ENCODE measurements at places on chromosomes 2 and 18.

DNA sequence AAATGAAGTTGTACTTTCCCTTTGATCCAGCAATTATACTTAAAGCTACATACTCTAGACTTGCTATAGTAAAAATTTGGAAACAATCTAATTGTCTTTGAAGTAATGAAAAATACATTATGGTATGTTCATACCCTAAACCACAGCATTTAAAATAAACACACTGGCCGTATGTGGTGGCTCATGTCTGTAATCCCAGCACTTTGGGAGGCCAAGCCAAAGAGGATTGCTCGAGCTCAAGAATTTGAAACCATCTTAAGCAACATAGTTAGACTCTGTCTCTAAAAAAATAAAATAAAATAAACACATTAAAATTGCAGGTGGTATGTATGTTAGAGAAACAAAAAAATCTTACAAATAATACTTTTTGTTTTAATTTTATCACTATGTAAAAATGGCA, 208.1 kb upstream of the KLHL14 start:
- DNase-seq: no peak

- no peak for DNase-seq
Measured at GRCh38 chr2:3659447-3660432, 1.7 kb downstream of the ALLC start.

GRCh38 chr2:239462671-239463506, 62.1 kb upstream of the HDAC4 start:
- DNase-seq: no peak

DNA sequence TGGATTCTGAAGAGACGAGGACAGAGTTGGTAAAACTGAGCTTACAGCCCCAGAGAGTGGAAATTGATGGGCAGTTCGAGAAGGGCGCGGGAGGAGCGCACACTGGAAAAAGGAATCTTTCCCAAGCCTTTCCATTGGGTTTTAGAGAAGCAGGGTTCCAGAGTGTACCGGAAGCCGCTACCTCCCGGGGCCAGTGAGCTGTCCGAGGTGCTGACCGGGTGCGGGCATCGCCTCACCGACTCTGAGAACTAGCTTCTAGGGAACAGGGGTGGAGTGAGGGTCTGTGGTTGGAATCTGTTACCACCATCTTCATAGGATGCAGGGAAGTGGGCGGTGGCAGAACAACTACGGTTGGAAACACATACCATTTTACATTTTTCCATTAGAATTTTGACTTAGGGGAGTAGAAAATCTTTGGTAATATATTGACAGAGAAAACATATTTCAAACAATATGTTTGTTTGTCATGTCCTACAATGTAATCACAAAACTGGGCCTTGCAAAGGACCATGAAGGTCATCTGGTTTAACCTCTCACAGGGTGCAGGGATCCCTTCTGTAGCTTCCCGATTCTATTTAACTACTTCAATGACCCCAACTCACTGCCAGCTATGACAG, 724 bp downstream of the NMS start:
- DNase-seq: peak; percentile 74

- no peak for DNase-seq
Measured at GRCh38 chr2:211408483-211408891, 852.1 kb downstream of the CPS1 start.

- no peak for DNase-seq
Measured at GRCh38 chr18:7886436-7886835, 319.3 kb downstream of the PTPRM start.

- DNase-seq: no peak
Measured at GRCh38 chr2:197128897-197129296, 181.7 kb downstream of the ANKRD44 start.

DNA sequence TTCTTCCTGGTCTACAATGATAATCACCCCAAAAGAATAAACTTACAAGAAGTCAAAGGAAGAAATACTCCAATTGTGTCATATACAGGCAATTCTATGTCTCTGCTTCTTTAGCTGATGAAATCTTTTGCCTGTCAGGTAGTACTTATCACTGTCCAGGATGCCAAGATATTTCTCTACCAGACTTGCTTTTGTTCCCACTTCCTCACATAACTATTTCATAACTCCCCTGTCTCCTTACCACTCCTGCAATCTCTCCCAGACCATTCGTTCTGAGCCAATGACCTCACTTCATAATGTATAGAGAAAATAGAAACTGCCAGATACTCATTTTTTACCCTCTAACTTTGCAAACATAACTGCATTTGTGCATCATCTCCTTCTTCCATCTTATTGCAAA, 39.1 kb downstream of the HNMT start:
- DNase-seq: no peak

- peak; percentile 41 for DNase-seq
Measured at GRCh38 chr2:239348563-239349452, 52.0 kb downstream of the HDAC4 start.

DNA sequence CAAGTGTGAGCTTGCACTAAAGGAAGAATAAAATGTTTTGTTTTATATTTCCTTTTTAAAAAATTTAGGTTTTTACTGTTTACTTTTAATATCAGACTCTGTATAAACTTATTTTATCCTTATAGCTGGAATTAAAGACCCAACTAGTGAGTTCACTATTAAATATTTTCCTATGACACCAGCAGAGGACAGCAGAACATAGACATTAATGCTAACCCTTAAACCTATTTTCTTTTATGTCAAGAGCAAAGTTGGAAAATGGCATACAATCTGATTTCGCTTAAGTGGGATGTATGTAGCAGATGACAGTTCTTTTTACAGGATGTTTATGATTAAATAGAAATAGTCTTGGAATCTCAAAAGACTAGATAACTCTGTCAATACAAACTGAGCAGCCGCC, 188.2 kb upstream of the XIRP2 start:
- DNase-seq: no peak

DNA sequence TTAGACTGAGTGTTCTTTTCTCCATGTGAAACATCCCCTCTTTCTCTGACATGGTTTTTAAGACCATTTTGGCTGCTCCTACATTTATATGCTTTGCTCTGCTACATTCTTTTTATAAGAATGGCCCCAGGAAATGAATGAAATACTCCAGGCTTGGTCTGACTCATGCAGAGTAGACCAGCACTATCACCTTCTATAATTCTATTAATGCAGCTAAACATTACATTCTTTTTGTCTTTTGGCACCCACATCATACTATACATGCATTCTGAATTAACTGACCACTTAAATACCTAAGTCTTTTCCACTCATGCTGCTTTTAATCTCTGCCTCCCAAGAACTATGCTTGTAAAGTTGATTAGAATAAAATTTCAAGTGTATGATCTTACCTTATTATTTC, 94.1 kb downstream of the AAK1 start:
- no peak for DNase-seq

DNA sequence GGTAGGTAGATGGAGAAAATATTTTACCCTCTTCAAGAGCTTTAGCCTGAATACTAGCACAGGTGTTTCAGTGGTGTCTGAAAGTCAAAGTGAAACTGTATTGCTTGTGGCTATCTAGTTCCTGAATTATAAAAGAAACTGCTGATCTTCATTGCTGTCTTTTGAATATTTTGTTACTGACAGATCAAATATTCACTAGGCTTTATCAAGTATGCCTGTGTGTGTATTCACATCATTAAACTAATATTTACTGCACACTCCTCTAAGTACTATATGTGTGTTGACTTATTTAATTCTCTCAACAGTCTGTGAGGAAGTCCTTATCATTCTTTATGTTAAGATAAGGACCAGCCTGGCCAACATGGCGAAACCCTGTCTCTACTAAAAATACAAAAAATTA, 139.6 kb downstream of the SOCS6 start:
- no peak for DNase-seq

- DNase-seq: no peak
Measured at GRCh38 chr18:75473316-75473715, 45.8 kb upstream of the SMIM21 start.

- DNase-seq: no peak
Measured at GRCh38 chr2:216696751-216697560, 1.6 kb upstream of the IGFBP5 start.

GRCh38 chr2:218354850-218355443, 1.7 kb upstream of the CATIP start:
- no peak for DNase-seq

DNA sequence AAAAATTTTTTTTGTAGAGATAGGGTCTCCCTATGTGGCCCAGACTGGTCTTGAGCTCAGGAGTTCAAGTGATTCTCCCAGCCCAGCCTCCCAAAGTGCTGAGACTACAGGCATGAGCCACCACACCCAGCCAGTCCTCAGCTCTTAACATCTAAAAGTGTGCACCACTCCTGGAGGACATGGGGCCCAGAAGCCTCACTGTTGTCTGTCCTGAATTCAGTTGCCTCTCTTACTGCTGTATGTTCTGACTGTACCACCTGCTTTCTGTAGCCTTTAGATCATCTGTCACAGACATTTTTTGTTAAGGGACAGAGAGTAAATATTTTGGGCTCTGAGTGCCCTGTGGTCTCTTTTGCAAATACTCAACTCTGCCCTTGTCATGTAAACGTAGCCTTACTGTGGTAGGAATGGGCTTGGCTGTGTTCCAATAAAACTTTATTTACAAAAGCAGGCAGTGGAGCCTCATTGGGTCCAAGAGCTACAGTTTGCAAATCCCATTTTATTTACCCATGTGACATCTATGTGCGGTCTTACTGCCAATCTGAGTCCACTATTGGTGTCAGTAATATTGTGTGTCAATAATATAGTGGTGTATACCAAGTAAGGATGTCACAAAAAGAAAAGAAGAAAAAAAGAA, 38.1 kb downstream of the TMEM37 start:
- no peak for DNase-seq

DNA sequence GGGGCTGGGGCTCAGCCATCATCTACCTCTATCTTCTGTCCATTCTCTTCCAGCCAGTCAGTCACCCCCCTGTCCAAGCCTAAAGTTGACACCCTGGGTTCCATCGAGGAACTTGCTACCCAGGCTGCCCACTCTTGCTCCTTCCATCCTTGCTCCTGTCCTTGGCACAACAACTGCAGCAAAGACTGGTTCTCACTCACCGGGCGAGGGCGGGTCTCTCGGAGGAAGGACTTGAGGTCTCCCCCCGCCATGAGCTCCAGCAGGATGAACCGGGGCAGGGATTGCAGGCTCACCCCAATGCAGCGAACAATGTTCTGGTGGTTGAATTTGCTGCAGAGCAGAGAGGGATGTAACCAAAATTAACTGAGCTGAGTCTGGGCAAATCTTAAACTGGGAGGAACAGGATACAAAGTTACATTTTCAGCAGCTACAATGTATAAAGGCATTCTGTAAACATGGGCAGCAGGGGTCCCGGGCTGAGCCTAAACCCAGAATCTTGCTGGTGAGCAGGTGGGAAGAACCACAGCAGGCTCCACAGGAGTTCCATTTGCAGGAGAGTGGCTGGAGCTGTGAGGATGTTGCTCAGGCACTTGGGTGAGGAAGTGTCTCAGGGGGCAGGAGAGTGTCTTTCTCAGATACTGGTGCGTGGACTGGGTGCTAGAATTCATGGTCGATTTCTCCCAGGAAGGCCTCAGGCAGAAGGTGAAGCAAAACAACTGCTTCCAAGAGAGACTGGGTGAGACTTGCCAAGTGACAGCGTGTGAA, 105.5 kb downstream of the CLIP4 start:
- no peak for DNase-seq

DNA sequence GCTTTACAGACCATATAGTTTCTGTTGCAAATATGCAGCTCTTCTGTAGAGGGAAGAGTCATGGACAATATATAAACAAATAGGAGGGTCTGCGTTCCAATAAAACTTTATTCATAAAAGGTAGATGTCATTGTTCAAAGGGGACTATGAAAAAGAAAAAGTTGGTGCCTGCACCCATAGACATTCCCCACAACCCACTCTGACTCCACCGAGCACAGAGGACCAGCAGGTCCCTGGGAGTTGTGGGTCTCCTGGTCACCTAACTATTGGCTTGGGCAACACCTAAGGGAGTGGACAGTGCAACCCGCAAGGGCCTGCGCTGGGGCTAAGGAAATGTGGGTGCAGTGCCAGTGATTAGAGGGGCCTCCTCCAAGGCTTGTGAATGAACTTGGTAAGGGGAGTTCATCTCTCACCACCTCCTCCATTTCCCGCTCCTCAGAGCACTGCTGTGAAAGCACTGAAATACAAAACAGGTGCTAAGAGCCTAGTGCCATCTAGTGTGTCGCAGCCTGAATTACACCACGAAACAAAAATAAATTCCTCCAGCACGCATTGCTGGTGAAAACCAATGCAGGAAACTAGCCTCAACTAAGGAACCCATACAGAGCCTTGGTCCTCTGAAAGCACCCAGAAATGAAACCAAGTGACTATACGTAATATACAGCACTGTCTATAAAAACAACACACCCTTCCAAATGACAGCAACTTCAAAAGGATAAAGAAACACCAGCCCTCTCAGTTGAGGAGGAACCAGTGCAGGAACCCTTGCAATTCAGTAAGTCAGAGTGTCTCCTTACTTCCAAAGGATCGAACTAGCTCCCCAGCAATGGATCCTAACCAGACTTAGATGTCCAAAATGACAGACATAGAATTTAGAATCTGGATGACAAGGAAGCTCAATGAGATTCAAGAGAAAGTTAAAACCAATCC, 166.6 kb downstream of the RNF144A start:
- DNase-seq: peak; percentile 37

DNA sequence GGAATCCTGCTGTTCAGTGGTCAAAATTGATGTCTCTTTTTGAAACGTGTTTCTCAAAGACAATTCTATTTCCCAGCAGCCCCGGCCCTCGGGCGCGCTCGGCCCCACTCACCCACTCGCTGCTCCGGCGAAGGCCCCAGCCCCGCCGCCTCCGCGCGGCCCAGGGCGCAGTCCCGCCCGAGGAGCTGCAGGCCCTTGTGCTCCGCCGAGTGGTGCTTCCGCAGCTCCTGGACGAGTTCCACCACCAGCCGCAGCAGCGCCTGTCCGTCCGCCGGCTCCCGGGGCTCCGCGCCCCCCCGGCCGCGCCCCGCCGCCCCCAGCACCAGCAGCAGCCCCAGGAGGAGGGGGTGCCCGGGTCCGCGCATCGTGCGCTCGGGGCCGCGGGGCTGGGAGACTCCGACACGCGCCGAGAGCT, 413 bp downstream of the ALKAL2 start:
- peak; percentile 44 for DNase-seq

- no peak for DNase-seq
Measured at GRCh38 chr18:37567061-37567993, 1.7 kb upstream of the CELF4 start.

DNA sequence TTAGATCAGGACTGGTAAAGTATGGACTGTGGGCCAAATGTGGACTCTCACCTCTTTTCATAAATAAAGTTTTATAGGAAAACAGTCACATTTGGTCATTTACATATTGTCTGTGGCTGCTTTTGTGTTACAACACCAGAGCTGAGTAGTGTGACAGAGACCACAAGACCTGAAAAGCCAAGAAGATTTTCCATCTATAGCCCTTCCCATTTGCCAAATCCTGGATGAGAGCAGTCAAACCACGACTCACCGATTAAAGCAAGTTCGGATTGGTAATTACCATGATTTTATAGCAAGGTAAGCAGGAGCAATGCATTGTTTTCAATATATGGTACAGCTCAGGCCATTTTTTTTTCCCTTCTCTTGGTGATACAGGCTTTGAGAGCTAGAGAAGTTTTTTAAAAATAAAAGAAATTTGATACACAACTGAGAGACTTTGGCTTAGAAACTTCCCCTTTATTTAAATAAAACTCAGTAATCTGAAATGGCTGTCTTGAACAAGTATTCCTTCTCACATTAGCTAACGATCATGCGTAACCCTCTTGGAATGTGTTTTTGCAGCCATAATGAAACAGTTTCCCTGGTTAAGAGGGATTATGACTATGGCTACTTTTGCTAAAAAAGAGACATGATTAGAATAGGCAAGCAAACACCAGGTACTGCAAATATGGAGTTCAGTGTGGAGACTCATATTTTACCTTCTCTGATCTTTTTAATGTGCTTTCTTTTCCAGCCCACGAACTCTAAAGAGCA, 9.5 kb upstream of the MALL start:
- DNase-seq: no peak

Measured in HEK293T (cell line).